ENCODE measurements at places on chromosomes 12 and 14. TPM values are rescaled to one million over a fixed set of nuclear protein-coding genes. Genes with fewer than 3 reads are reported as not detected.

GRCh38 chr12:103503546-103504480 lies 8.0 kb upstream of the C12orf42 start:
- DNase-seq: peak; percentile 9

GRCh38 chr12:70255311-70255710 lies 12.1 kb downstream of the CNOT2 start:
- peak; percentile 46 for DNase-seq

- DNase-seq: no peak
Measured at GRCh38 chr14:99257122-99257672, 14.8 kb downstream of the BCL11B start.

DNA sequence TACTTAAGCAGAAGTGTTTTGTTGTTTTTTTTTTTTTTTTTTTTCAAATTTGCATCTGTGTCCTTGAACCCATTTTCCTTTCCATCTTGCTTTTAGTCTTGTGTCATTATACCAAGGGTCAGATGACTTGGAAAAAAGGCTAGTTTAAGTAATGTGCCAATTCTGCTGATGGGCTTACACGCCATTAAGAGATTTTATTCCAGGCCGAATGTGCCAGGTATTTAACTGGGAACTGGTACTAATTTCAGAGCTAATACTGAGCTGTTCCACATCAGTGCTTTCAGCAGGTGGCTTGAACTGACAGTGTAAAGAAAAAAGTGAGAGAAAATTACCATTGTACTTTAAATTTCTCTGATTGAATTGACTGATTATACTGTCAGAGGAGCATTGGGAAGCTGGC lies 224.9 kb downstream of the NPAS3 start:
- no peak for DNase-seq

GRCh38 chr14:52042371-52043289 lies 26.2 kb downstream of the NID2 start:
- no peak for DNase-seq

DNA sequence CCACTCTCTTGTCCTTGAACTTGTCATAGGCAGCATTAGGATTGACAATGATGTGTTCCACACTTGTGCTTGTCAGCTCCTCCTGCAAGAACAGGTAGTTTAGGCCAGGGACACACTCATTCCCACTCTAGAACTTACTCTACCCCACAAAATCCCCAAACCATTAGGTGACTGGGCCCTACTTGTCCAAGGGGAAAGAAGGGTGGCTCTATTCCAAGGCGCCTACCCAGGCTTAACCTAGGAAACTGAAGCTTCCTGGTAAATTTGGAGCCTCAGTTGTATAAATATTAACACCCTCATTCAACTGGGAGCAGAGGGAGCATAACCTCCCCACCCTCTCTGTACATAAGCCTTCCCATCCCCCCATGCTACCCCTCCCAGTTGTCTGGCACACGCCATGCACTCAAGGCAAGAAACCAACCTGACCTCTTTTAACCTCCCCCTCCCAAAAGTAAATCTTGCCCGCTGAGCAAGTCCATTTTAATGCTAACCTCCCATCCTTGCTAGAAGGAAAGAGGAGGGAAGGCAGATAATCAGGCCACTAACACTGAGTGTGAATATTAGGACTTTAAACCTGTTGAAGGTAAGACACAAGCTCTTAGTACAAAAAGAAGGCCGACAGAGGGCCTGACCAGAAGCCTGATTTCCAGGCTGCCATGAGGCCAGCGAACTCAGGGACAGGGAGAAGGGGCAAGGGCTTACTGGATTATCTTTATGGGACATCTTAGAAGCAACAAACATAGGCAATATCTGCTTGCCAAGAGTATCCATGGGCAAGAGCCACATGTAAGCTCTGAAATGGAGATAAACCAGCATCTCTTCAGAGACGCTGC lies 11.0 kb downstream of the DCTN2 start:
- no peak for DNase-seq

- DNase-seq: peak; percentile 66
Measured at GRCh38 chr14:49497725-49498348, 88.3 kb downstream of the RPS29 start.

Gene ADGRD1
- total RNA-seq: not detected

Gene CACNA2D4
- 0.91 TPM for total RNA-seq

Gene CLEC4E
- total RNA-seq: not detected
